ENCODE measurements at places on chromosomes 2 and 18.

- DNase-seq = peak; percentile 48
These were observed 122.7 kb downstream of the TWIST2 start for GRCh38 chr2:238970553-238971081.

DNA sequence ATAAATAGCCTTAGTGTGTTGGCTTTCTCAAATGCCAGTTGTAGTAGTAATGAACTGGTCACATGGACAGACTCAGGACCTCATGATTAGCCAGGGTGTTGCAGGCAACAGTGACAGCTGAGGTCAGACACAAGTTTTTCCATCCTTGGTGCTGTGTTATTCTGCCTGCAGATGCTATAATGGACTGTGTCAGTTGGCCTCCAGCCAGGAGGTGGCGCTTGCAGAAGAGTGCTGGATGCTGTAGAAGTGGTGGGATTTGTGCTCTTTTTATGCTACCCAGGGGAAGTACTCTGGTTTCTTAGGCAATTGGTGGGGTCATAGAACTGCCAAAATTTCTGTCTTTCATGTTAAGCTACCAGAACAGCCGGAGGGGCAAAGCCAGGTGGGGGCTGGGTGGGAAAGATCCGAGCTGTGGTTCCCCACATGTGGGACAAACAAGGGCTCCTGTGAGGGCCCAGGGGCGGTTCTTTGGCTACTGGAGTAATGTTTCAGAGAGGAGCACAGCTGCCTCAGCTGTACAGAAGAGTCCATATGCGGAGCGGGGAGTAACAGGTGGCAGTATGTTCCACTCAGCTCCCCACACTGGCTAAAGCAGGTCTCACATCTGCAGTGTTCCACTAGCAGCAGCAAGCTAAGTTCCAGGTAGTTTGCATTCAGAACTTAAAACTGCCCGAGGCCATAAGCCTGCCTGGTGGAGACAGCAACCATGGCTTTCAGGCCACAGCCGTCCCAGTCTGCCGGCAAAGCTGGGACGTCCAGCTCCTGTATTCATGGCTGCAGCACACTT is 104.4 kb downstream of the GULP1 start:
- DNase-seq = no peak

DNA sequence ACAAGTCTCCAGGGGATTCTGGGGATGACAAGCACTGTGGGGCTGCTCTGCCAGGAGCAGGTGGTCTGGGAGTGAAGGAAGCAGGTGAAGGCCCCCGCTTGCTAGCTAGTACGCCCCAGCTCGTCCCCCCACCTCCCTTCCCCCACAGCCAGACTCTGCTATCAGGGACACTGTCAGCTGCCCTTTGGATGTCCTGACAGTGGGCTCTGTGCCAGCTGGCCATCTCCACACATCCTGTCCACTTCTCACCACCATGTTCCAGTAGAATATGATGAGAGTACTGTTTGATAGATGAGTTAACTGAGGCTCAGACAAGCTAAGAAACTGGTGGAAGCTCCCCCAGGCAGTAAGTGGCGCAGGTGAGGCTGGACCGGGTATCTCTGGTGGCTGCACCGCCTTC is 276.2 kb downstream of the CELF4 start:
- no peak for DNase-seq

DNA sequence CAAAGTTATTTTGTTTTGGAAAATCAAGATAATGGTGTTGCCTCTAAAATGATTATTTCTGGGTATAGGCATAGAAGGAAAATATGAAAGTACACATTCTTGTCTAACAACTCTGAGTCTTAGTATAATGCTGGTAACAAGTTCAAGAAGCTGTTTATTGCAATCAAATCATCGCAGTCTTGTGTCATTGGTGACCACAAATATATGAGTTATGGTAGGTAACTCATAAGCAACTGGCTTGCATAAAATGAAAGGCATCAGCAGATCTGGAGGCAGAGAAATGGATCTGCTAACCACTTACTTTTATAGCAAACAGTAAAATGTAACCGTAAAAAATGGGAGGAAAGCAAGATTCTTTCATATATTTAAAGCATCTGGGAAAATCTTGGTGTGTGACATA is 156.2 kb upstream of the TCF4 start:
- DNase-seq = no peak

DNA sequence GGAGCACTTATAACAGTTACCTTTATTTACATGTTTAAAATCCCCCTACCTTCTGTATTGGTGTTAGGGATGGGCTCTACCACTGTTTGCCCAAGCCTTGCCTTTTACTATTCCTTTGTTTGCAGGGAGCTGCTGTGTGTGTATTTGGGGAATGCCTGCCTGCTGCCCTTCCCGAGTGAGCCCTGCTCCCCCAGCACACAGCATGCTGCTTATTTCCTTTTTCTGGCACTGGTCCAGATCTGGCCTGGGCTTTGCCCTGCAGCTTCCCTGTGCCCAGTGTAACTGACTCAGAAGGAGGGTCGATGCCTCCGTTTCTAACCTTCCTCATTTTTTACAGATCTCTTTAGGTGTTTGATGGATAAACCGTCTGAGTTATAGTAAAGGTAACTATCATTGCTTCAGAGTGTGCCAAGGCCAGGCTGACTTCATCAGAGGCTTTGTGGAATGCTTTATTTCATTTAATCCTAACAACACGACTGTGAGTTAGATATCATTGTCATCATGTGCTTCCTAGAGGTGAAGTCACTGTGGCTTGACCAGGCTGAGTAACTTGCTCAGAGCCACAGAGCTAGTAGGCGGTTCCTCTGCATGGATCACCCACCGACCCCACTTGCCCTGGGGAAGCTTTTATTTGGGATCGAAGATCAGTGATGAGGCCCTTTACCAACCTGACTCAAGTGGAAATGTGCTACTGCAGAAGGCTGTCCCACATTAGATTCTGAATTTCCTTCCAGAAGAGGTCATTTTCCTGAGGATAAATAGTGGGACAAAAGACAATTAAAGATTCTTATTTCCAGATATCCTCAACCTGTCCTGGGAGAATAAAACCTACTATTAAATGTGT is 238.8 kb downstream of the ZNF407 start:
- DNase-seq = no peak

GRCh38 chr2:148978026-148978685 is 60.3 kb upstream of the LYPD6B start:
- DNase-seq = no peak

DNA sequence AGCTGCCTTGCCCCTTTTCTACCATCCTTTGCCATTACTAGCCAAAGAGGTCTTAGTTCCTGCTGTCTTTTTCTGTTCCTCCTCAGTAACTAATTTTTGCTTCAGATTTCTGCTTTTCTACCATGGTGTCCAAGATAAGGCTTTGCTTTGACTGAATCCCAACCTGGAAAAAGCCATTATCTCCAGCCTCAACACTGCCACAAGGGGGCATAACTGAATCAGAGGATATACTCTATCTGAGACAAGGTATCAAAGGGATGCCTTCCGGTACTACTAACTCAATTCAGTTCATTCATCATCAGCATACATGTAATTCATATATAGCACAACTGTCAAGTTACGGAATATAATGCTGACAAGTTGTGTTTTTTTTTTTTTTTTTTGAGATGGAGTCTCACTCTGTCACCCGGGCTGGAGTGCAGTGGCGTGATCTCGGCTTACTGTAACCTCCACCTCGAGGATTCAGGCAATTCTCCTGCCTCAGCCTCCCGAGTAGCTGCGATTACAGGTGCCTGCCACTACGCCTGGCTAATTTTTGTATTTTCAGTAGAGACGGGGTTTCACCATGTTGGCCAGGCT is 11.4 kb downstream of the OSGEPL1 start:
- peak; percentile 21 for DNase-seq

DNA sequence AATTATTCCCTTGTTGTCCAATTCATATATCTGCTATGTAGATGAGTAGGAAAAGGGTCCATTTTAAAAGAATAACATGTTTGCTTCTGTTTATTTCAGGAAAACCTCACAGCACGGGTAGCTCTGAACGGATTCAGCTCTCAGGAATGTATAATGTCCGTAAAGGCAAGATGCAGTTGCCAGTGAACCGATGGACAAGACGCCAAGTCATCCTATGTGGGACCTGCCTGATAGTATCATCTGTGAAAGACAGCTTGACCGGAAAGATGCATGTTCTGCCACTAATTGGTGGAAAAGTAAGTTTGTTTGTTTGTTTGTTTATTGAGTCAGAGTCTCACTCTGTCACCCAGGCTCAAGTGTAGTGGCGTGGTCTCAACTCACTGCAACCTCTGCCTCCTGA is 114.6 kb downstream of the PHLPP1 start:
- DNase-seq = no peak

GRCh38 chr18:23733895-23734294 is 44.6 kb downstream of the LAMA3 start:
- DNase-seq = no peak

DNA sequence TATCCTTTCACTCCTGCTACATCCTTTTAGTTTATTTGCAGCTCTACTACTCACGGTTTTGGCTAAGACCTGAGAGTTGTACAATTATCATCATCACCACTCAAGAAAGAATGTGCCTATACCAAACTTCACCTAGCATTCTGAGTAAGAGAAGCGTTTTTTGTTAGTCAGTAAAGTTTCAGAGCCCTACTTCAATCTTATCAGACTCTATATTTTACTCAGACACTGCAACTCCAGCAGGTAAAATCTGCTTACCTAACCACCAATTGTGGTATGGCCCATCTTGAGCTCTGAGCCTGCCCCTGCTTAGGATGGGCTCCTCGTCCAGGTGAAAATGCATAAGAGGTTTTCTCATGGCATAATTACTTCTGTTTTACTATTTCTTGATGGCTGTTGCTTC is 37.1 kb downstream of the ICOS start:
- no peak for DNase-seq

DNA sequence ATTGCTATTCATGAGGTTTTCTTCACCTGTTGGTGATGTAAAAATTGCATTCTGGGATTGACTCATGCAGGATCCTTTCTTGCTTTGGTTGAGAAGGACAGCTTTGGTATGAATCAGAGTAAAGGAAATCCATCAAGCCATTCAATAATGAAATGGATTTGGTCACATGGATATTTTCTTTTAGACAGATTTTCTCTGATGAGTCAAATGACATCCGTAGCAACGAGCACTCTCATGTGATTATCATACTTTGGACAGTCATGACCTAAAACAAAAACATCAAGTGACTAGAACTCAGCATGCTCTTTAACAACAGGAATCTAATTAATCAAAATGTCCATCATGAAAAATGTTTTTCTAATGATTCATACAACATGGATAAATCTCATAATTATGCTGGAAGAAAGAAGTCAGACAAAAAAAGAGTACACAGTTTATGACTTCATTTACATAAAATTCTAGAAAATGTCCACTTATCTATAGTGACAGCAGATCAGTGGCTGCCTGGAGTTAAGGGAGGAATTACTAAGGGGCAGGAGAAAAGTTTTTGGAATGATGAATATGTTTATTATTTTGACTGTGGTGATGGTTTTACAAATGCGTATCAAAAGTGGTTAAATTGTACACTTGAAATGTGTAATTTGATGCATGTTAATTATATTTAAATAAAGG is 30.7 kb downstream of the TRAK2 start:
- DNase-seq = no peak

DNA sequence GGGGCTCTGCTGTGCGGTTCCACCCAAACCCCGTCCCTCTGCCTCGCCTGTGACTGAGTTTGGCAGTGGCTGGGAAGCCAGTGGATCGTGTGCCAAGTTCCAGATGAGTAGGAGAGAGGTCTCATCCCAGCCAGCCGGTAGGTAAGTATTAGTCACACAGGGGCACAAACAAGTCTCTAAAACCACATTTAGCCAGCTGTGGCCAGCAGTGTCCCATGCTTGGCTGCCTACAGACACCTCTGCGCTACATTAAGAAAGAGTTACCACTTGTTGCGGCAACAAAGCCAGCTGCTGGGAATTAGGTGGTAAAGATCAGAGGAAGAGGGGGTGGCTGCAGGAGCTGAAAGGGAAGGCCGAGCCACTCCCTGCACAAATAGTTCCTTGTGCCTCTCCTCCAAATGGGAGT is 81.2 kb downstream of the GATA6 start:
- DNase-seq = no peak

GRCh38 chr2:99490623-99491461 is 1.0 kb upstream of the REV1 start:
- no peak for DNase-seq

- no peak for DNase-seq
These were observed 52.5 kb downstream of the AQP4 start for GRCh38 chr18:26813043-26813442.

DNA sequence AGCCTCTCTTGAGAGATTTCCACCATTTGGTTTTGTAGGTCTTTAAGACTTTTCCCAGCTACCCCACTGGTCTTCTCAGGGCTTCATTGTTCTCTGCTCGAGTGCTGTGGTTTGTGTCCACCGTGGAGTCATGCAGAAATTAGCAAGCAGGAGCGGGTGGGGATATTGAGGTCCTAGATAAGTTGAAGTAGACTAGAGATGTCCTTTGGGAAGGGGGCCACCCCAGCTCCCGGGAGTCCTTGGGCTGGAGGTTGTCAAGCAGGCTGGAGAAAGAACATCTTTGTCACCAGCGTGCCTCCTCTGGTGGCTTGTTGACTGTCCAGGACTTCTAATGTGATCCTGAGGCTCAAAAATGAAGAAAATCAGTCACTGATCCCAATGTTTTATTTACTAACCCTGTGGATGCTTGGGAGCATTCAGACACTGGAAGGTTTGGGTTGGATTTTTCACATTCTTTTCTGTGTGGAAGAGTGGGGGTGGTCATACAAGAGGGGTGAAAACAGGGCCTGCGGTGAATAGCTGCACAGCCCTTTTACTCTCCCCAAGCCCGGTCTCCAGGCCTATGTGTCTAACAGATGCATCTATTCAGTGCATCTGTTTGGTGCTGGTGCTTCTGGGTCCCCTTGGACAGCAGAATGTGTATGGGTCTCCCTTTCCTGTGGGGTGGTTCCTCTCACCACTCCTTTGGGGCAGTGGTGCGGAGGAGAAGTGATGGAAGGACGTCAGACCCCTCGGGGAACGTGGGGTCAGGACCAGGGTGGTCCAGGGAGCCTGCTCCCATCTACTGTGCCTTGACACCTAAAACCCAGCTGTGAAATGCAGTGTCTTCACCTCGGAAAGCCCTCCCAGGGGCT is 208.1 kb downstream of the KLHL29 start:
- no peak for DNase-seq

- no peak for DNase-seq
These were observed 160.2 kb downstream of the DPP4 start for GRCh38 chr2:161913865-161914264.

GRCh38 chr18:51120809-51121596 is 76.5 kb downstream of the MEX3C start:
- DNase-seq = no peak
